HFFc6 (cell line): ENCODE measurements at places on chromosomes 11 and 22.

DNA sequence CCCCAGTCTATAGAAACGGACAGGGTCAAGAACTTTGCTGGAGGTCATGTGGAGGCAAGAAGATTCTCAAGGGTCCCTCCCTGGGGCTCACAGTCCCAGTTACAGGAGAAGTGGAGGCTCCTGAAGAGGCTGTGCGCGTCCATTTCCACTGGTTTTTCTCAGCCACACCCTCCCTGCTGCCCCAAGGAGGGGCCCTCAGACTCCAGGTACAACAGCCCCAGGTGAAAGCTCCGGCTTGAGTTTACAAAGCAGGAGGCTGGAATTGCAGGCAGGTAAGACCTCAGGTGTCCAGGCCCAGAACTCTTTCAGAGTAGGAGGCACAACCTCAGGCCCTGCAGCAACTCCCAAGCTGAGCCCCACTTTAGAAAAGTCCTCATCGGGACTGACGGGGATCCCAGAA, 3.1 kb downstream of the SHANK2 start:
- peaks cover 27% of the 10 kb centered on the region for H3K27me3 ChIP-seq
- no peak overlapping the region for H3K4me3 ChIP-seq
- H3K4me1 ChIP-seq, result peaks cover 10% of the 10 kb centered on the region

DNA sequence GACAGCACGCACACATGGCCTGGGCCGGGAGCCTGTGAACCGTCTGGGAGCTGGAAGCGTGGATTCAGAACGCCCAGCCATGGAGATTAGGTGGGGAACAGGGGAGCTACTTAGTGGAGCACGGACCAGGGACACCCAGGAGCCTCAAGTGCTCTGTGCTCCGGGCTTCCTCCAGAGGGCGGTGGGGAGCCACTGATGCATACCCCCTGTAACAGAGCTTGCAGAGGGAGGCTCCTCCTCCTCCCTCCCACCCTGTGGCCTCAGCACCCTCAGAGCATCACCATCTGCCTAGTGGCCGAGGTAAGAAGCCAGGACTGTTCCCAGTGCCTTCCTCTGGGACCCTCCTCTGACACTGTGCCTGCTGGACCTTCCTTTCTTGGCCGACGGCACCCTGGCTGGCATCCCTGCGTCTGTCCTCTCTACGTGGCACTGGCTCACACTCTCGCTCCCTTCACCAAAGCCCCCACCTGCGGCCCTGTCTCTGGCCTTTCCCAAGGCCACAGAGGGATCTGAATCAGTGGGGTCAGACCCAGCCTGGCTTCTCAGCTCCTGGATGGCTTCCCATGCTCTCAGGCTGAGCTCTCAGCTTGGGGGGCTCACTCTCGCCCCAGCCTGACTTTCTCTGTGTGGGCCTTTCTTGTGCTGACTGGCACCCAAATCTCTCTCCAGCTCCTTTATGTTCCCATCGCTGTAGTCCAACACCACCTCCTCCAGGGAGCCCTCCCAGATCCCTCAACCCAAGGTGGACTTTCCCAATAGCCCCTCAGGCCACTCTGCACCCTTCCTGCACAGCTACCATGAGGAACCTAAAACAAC, 780.9 kb downstream of the BRD1 start:
- H3K36me3 ChIP-seq, result 0 out of 2 replicates have a peak, but pooled peaks cover 14% of the 10 kb centered on the region
- peaks cover 2% of the 10 kb centered on the region; the same call in 1 of the 2 replicates for H3K27me3 ChIP-seq
- no peak for DNase-seq

GRCh38 chr11:108241330-108242037, 18.6 kb downstream of the ATM start:
- peaks cover 16% of the 10 kb centered on the region for H3K36me3 ChIP-seq
- no peak overlapping the region for H3K4me3 ChIP-seq
- H3K4me1 ChIP-seq, result peaks cover 10% of the 10 kb centered on the region
- H3K27me3 ChIP-seq, result peaks cover 3% of the 10 kb centered on the region; the same call in 1 of the 2 replicates
- H3K27ac ChIP-seq, result no peak overlapping the region

- no peak overlapping the region for H3K27ac ChIP-seq
- peaks cover 8% of the 10 kb centered on the region for H3K36me3 ChIP-seq
- peaks cover 32% of the 10 kb centered on the region for H3K4me1 ChIP-seq
- peaks cover 1% of the 10 kb centered on the region for H3K27me3 ChIP-seq
Measured at GRCh38 chr11:126736682-126737572, 263.6 kb downstream of the KIRREL3 start.
